Stimulated activated CD8-positive, alpha-beta memory T cell treated with anti-CD3 and anti-CD28 coated beads, Interleukin-12 subunit alpha, Interleukin-12 subunit beta, amount 100 ng/mL, for 1 hour (primary cell): ENCODE measurements at places on chromosomes 4 and X.

GRCh38 chrX:14056206-14056605 lies 26.5 kb upstream of the GEMIN8 start:
- DNase-seq = no peak

DNA sequence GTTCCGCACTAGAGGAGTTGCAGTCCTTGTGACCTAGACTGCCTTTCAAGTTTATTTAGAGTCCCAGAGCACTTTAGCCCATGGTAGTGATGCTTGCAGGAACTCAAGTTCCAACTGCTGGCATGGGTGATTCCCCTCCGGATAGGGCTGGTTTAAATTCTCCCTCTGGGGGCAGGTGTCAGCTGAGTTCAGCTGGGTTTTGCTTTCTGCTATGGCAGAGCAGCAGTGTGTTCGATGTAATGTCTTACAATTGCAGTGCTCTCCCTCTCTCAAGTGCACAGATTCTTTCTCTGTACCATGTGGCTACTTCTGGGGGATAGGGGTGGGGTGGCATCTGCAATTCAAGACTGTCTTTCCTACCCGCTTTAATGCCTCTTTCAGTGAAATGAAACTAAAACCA lies 164.8 kb upstream of the ZIC3 start:
- no peak for DNase-seq

DNA sequence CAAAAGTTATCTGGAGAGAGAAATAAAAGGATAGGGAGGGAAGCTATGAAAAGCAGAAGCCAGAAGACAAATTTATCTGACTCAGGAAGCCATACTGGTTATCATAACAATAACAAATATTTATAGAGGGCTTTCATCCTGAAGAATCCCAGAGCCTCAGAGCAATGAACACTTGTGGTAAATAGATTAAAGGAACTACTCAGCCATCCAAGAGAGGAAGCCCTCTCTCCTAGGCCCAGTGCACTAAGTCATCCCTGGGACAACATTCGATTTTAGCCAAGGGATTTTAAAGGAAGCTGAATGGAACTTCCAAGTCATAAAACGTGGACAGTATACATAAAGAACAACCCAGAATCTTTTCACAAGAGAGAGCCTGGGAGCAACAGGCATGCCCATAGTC lies 76.9 kb downstream of the COL4A6 start:
- no peak for DNase-seq

DNA sequence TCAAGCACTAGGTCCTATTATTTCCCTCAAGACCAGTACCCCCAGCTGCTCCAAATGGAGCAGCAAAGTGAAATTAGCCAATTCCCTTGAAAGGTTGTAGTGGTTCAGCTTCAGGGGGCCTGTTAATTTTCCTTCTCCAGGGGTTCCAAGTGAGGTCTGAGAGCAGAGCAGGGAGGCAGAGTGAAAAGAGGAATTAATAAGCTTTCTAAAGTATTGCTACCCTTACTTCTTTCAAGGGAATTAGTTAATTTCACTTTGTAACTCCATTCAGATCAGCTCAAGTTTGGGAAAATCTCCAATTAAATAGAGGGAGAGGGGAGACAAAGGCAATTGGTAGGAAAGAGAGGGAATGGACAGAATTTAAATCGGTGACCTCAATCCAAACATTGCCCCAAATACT lies 78.7 kb upstream of the SLC7A11 start:
- no peak for DNase-seq

GRCh38 chrX:100408713-100409609 lies 1.1 kb downstream of the PCDH19 start:
- DNase-seq = no peak

GRCh38 chr4:138688408-138689085 lies 327.0 kb upstream of the NOCT start:
- no peak for DNase-seq

GRCh38 chr4:25310066-25310802 lies 2.3 kb upstream of the ZCCHC4 start:
- DNase-seq = no peak

DNA sequence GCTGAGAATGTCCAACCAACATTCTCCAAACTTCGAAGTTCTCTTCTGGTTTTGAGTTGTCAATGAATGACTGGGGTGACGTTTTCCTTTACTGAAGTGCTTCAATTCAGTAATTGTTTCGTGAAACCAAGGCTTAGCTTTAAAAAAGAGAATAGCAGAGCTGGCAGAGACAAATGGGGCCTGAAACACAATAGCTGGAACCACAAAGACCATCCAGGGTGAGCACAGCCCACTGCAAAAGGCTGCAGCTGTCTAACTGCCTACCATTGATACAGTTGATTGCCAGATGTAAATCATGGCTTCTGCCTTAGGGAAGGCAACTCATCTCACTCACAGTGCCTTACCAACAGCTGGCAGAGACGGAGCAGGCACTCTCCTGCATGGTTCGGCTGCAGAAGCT lies 78.7 kb upstream of the ZNF518B start:
- DNase-seq = no peak

DNA sequence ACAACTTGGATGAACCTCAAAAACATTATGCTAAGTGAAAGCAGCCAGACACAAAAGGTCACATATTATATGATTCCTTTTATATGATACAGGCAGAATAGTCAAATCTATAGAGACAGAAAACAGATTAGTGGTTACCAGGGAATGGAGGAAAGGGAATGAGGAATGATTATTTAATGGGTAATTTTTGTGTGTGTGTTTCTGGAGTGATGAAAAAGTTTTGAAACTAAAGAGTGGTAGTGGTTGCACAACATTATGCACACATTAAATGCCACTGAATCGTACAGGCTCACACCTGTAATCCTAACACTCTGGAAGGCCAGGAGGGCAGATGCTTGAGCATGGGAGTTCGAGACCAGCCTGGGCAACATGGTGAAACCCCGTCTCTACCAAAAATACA lies 19.6 kb upstream of the SOD3 start:
- DNase-seq = no peak

DNA sequence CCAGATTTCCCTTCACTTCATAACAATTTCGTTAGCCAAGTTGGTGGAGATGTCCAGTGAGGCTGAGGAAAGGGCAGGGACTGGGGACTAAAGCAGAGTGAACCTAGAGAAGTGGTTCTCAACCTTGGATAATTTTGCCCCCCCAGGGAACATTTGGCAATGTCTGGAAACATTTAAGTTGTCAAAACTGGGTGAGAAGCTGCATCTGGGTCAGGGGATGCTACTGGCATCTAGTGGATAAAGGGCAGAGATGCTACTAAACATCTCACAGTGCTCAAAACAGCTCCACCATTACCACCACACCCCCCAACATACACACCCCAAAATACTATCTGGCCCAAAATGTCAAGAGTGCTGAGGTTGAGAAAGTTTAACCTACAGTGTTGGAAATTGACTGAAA lies 32.0 kb upstream of the FGF16 start:
- DNase-seq = no peak

DNA sequence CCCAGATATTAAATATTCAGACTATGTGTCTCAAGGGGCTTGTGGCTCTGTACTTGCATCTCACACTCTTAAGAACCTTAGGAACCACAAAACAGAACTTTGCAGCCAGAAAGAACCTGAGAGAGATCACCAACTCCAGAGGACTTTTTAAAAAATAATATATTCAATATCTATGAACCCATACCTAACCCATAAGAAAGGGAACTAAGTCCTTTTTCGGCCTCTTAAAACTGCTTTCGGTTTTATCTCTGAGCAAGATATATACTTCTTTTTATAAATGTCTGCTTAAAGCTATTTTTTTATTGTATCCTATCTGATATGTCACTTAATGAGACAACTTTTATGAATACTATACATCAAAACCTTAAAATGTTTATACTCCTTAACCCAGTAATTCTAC lies 10.9 kb downstream of the SMARCA1 start:
- DNase-seq = no peak

GRCh38 chrX:154378059-154378798 lies 866 bp upstream of the EMD start:
- DNase-seq = peak; percentile 88

GRCh38 chr4:26987191-26987590 lies 126.5 kb downstream of the STIM2 start:
- no peak for DNase-seq

DNA sequence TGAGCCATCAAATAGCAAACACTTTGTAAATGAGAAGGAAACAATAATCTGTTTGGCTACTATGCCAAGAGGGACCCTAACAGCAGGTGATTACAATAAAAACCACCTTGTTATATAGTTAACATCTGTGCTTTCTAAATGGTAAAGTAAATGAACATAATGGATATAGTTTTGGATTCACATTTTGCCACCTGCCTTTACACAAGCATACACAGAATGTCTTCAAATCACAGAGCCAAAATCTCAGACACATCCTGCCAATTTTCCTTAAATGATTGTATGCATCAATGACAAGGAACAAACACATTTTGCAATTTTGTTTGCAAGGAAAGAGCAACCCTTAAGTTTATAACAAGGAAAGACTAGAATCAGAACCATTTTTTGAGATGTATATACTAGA lies 334.2 kb downstream of the FSTL5 start:
- DNase-seq = no peak

DNA sequence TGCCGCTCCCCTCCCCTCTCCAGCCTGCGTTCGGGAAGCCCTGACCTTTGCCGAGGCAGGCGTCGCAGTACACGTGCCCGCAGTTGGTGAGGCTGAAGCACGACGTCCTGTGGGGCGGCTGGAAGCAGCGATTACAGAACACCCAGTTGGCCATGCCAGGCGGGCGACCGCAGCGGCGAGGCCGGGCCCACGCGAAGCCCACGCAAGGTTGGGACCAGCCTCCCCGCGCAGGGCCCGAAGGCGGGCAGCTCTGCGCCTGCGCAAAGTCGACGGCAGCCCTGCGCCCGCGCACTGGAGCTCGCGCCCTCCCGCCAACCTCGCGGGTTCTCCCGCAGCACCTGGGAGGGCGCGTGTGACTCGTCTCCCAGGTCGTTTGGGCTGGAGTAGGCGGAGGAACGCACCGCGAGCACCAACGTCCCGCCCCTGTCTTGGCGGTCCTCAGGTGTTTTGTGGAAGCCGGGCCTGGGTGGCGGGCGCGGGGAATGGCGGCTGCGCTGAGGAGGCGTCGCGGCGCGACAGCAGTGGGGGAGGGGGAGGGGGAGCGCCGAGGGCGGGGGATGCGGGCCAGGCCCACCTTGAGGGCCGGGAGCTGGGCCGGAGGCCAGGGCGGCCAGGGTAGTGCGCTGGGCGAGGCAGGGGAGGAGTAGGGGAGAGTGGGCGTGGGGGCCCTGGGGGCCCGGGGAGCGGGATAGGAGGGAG lies at the start of gene RNF212:
TSS of gene RNF212 (minus strand) at position 254 of the 699 bp plus-strand sequence. CDS start at position 154, 100 bp downstream.
- DNase-seq = peak; percentile 13

DNA sequence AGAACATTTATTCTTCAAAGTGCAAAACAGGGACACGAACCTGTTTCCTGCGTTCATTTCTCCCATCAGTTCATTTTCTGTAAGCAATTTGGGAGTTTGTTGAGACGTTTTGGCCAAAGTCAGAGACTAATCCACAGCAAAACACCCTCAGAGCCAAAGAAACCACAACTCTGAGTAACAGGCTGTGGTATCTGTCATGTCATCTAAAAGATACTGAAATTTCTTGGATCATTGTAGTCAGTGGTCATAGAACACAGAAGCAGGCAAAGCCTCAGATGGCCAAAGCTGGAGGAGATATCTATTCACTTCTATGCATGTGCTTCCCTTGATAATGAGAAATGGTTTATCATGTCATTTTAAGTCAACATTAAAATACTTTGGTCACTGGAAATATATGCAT lies 485.6 kb upstream of the GALNT7 start:
- no peak for DNase-seq

DNA sequence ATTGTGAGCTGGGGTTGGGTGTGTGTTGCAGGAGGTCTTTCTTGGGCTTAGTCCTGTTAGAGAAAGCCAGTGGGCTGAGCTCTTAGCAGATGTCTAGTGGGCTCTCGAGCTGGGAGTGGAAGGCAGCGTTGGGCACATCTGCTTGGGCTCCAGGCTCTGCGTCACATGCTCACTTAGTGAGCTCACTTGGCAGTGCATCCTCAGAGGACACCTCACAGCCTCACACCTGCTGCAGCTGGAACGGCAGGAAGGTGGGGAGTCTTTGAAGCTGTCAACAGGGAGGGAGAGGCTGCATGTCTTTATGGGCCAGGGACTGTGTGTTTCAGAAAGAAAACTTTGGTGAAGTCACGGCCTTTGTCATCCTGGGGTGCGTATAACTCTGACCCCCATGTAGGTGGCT lies 82.2 kb downstream of the PSAPL1 start:
- no peak for DNase-seq

- no peak for DNase-seq
Observed at GRCh38 chrX:68895341-68895755, 66.5 kb downstream of the EFNB1 start.

DNA sequence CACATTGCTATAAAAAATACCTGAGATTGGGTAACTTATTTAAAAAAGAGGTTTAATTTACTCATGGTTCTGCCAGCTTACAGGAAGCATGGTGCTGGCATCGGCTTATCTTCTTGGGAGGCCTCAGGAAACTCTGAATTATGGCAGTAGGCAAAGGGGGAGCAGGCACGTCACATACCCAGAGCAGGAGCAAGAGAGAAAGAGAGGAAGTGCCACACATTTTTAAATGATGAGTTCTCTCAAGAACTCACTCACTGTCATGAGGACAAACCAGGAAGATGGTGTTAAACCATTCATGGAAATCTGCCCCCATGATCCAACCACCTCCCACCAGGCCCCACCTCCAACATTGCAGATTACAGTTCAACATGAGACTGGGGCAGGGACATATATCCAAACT lies 10.0 kb upstream of the AFF1 start:
- DNase-seq = no peak

DNA sequence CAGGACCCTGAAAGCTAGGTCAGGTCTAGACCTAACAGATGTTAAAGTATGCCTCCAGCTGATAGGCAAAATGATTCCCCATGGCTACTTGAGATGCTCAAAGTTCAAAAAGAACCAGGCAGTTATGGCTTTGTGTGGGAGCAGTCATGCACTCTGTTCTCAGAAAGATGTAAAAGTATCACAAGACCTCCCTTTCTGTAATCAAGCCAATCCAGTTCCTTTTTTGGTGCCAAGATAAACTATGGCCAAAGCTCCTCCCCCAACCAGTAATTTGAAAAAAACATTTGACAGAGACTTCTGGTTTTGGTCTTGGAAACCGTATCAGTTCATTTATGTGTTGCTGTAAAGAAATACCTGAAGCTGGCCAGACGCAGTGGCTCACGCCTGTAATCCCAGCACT lies 340.9 kb downstream of the CHIC1 start:
- DNase-seq = no peak

GRCh38 chrX:9866633-9867032 lies 80.4 kb downstream of the SHROOM2 start:
- DNase-seq = no peak

GRCh38 chr4:150240011-150240410 lies 161.8 kb downstream of the DCLK2 start:
- no peak for DNase-seq

- DNase-seq = peak; percentile 72
Observed at GRCh38 chr4:9691238-9692065, 90.0 kb upstream of the DRD5 start.
